ENCODE measurements at places on chromosomes 5 and 9.

DNA sequence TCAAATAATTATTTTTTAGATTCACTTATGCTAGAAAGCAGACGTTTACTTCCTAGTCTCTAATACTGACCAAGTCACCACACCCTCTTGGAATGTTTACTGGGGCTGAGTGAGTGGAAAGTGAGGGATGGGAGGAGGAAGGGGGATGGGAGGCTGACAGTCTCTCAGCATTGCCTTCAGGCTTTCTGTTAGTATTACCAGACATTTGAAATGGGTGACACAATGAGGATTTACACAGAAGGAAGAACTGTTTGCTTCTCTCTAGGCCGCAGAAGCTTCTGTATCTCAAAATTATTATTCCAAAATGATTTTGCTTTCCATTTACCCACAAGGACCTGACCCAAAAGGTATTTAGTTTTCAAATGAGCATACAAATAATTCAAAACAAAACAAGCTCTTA lies 232.8 kb upstream of the ZNF608 start:
- no peak for DNase-seq

DNA sequence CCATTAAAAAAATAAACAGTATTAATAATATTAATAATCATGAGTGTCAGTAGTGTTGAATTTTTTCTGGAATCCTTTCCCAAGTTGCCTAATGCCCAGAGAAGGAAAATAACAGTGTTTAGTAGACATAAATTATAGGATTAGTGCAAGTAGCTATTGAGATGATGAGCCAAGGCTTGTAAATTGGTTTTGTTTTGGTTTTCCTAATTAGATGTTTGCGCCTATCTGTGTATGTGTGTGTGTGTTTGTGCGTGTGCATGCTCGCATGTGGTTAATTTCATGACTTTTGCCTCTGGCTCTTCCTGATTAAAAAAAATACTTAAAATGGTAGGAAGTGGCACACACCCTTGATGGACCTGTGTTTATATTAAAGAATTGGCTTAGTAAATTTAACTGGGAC lies 55.4 kb downstream of the FXN start:
- DNase-seq = no peak

- DNase-seq = peak; percentile 22
Observed at GRCh38 chr9:120619751-120620655, 40.0 kb upstream of the CDK5RAP2 start.

DNA sequence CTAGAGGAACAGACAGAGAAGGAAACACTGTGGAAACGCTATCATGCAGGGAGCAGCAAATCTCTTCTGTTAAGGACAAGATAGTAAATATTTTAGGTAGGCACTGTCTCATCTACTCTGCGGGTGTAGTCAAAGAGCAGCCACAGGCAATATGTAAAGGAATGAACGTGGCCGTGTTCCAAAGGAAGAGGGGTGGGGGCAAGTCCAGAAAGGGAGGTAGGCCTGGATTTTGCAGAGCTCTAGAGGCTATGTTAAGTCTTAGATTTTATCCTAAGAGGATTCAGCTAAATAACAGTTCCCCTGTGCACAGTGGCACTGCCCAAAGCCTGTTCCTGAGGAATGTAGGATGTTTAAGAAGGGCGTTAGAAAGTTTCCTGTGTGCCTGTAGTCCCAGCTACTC lies 161.6 kb downstream of the ACTL7B start:
- DNase-seq = no peak

DNA sequence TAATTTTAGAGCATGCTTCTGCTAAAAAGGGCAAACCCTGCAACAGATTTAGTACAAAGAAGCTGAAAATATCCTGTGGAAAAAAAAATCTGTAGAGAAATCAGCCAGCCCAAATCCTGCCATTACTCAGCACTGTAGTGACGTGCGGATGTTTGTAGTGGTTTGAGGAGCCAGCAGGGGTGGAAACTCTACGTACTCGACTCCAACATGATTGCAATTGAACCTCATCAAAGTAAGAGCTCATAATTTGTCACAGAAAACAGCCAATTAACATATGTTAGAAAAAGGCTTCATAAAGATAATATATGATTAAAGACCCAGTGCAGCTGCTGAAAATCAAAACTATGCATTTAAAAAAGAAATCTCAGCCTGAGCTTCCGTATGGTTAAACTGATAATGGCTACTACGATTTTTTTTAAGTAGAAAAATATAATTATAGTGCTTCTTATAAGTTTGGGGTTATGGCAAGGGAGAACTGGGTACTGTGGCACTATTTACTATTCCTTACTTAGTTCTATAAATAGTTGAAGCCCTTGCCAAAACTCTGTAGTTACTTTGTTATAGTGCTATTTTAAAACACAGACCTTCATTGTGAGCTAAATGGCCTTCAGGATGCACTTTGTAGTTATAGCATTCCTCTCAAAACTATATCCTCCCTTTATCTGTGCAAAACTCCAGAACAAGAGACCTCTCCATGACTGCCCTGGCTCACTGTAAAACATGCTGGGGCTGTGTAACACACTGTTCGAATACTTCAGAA lies 49.4 kb downstream of the MEF2C start:
- DNase-seq = no peak

DNA sequence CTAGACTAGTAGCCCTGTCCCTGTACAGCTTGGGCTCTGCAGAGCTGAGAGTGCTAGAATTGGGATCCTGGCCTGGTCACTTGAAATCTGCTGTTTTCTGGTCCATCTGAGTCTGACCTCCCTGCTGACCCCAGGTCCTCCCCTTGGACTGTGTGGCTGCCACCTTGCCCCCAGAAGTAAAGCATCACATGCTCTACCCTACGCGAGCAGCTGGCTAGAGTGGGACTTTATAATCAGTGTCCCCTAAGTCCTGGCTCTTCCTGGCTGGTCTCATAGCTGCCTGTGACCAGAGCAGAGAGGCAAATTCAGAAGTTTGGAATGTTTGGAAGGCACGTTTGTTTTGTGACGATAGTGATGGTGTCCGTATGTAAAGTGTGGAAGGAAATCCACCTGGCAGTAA lies 81.0 kb downstream of the ARHGEF28 start:
- DNase-seq = no peak

DNA sequence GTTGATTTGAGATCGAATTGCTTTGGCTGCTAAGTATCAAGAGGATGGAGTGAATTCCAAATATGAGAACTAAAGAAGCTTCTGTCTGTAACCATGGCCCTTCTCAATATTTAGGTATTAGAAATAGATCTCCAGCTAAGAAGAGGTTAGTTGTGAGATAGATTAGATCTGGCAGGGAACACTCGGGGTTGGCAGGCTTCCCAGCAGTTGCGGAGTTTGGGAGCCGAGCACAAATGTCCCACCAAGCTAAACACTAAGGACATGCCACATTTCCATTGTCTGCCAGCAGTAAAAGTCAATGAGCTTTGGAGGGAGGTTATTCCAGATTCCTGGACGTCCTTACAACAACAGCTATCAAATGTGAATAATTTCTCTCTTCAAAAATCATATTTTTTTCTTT lies 85.8 kb downstream of the TAF11L14 start:
- DNase-seq = no peak

GRCh38 chr9:96611302-96611701 lies 8.3 kb downstream of the CDC14B start:
- no peak for DNase-seq

DNA sequence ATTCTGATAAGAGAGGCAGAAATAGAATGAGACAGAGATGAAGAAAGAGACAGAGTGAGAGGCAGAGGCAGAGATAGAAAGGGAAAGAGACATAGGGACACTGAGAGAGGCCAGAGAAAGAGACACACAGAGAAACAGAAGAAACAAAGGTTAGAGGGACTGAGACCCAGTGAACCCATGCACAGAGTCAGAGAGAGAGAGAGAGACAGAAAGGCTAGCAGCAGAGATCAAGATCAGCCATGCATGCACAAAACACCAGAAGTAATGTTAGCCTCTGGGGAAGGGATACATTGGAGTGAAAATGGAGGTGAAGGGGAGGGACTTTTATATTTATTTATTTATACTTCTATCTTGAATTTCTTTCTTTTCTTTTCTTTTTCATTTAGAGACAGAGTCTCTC lies 14.1 kb upstream of the SPARC start:
- no peak for DNase-seq

- DNase-seq = no peak
Observed at GRCh38 chr5:133895979-133896845, 72.2 kb downstream of the C5orf15 start.

DNA sequence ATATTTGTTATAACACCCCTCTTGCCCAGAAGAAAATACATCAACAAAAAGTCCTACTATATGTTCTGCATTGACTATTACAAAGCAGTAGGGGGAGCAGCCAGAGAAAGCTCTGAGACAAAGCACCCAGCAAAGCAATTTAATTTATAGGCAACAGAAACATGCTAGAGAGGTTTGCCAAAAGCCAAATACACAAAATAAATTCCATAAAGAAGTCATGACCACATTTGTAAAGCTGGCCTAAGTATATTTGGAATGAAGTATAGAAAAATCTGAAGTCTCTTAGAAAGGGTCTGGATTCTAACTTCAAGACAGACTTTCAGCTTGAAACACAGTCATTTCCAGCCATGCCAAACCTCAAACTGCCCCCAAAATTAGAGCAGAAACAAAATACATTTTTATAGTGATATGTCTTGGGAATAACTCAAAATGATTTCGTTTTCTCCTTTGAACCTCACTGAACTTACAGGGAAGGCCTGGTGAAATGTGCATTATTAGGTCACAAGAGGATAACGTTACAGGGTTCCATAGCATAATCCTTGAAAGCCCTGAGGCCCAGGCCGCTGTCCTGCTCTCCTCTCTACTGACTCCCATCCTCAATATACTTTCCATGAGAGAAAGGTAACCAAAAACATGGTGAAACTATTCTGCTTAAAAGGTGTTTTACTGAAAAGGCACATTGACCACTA lies 451.8 kb downstream of the RAB3C start:
- no peak for DNase-seq

- no peak for DNase-seq
Observed at GRCh38 chr5:17267106-17267505, 49.7 kb downstream of the BASP1 start.

GRCh38 chr5:159873680-159874079 lies 42.6 kb upstream of the ADRA1B start:
- no peak for DNase-seq

GRCh38 chr5:40688996-40689395 lies 9.3 kb downstream of the PTGER4 start:
- DNase-seq = no peak

DNA sequence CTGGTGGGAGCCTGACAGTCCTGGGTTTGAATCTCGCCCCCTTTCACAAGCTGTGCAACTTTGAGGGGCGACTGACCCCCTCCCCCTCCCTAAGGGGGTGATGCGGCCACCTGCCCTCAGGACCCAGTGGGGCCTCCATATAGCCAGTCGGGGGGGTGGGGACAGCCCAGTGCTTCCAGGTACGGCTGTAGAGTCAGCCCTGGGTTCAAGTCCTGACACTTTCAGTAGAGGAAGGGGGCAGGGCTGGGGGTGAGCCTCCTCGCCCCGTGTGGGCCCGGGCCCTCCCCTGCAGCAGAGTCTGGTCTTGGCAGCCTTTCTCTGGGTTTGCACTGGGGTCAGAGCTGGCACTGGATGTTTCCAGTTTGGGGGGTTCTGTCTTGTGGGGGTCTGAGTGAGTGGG lies 216.3 kb downstream of the C9orf50 start:
- DNase-seq = no peak

- DNase-seq = no peak
Observed at GRCh38 chr5:173878224-173878967, 9.8 kb upstream of the CPEB4 start.
